MCF 10A (cell line): ENCODE measurements at places on chromosomes 11 and 22.
A peak's percentile ranks its signal among the peaks of the same experiment; 100 is the strongest.

DNA sequence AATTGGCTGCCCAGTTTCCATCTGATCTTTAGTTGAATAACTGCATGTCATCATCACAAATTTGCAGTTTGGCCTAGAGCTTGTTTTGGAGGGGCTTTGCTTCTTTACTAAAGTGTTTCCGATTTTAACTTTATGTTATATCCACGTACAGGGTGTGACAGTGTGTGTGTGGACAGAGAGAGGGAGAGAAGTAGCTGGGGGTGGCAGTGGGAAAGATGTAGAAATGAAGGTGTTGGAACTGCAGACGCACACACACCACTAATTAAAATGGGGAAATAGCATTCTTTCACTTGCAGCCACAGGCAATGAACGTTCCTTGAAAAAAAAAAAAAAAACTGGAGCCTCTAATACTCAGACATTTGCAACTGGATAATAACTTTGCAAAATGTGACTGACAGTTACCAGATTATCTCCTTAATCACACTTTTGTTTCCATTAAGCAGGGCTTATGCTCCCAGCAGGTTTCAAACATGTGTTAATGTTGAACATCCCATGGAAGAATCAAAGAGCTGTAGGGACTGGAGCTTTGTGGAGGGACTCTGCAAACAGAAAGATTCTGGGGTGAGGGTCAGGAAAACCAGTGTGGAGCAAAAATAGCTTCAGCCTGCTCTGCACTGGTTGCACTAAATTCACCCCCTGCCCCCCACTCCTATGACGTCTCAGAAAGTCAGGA is 238.1 kb upstream of the TENM4 start:
- no peak overlapping the region for H3K27ac ChIP-seq
- peaks cover 5% of the 10 kb centered on the region for H3K4me1 ChIP-seq
- peaks cover 10% of the 10 kb centered on the region for H3K27me3 ChIP-seq
- H3K36me3 ChIP-seq, result no peaks in the 10 kb centered on the region

DNA sequence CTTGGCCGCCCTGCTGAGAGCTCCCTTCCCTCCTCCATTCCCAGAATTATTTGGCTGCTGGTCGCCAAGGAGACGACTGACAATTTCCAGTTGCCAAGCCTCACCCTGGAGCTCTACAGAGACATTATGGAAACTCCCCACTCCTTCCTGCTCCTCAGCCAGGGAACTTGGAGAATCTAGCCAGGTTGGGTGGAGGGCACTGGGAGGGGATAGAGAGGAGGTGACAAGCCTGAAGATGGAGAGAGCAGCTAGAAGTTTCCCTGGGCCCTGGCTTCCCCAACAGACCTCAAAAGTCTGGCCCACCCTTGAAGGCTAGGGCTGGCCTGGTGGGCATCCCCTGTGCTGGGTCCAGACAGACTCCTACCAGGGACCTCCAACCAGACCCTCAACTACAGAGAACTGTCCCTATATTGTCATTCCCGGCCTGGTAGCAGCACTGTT is 6.7 kb upstream of the VSIG10L2 start:
- H3K27ac ChIP-seq, result no peak overlapping the region
- DNase-seq, result no peak
- no peaks in the 10 kb centered on the region for H3K27me3 ChIP-seq
- peaks cover 9% of the 10 kb centered on the region for H3K4me1 ChIP-seq
- no peak overlapping the region for H3K4me3 ChIP-seq
- no peaks in the 10 kb centered on the region for H3K36me3 ChIP-seq

GRCh38 chr11:81070948-81071347 is 1630.1 kb upstream of the TENM4 start:
- H3K4me3 ChIP-seq, result no peak overlapping the region
- peaks cover 4% of the 10 kb centered on the region for H3K27me3 ChIP-seq
- H3K36me3 ChIP-seq, result no peaks in the 10 kb centered on the region
- H3K4me1 ChIP-seq, result no peaks in the 10 kb centered on the region
- no peak overlapping the region for H3K27ac ChIP-seq

GRCh38 chr11:64231546-64231945 is 1.2 kb downstream of the DNAJC4 start:
- peak overlapping the region; percentile 77 for H3K4me3 ChIP-seq
- no peak overlapping the region for H3K27ac ChIP-seq
- H3K36me3 ChIP-seq, result peaks cover 5% of the 10 kb centered on the region

DNA sequence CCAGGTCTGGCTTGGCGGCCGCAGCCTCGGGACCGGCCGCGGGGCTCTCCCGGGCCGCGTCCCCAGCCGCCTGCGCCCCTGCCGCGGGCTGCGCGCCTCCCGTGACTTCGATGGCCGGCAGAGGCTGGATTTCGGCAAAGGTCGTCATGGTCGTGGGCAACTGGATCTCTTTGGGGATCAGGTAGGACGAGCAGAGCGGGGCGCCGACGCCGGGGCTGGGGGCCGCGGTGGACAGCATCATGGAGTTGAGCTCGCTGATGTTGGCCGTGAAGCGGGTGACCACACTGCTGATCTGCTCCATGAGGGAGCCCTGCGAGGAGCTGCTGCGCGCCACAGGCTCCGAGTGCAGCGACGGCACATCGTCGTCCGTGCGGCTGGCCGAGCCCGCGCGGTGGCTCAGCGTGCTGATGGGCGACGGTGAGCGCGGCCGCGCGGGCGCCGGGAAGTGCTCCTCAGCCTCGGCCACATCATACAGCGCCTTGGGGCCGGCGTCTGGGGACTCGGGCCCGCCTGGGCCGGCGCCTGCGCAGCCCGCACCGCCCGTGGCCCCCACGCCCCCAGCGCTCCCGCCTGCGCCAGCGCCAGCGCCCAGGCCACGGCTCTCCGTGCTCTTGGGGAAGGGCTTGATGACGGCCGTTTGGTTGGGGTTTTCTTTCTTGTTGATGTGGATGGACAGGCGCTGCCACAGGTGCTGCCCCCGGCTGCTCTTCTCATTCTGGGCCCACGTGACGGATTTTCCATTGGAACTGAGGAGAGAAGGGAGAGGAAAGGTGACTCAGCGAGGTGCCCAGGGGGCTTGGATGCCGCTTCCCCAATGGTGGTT is 171.4 kb upstream of the CTSC start:
- DNase-seq, result no peak
- H3K36me3 ChIP-seq, result no peaks in the 10 kb centered on the region
- H3K4me1 ChIP-seq, result no peaks in the 10 kb centered on the region
- no peaks in the 10 kb centered on the region for H3K27me3 ChIP-seq
- H3K4me3 ChIP-seq, result no peak overlapping the region

DNA sequence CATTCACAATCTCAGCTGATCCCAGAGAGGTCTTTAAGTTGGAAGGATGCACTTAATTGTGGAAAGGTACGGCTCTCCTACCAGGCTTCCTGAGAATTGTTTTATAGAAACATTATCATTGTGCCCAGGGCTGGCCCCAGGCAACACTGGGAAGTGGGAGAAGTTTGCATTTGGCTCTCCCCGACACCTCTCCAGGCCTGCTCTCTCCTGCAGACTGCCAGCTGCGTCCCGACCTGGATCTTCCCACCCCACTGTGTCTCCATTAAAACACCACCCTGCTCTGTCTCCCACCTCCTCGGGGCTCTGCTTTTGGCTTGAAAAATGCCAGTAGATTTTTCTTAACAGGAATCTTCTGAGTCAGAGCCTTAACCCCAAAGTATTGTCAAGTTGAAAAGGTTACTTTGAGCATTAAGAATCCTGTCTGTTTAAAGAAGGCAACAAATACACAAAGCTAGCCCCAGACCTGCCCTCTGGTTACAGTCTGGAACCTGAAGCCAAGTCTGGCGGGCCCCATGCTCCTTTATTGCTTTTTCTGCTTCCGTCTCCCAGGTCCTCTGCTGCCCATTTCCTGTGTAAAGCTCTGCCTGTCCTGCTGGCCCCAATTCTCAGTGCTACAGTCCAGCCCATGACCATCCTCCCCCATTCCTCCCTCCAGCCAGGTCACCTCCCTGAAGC is 530.2 kb downstream of the SOX6 start:
- H3K4me3 ChIP-seq, result no peak overlapping the region
- H3K4me1 ChIP-seq, result peaks cover 5% of the 10 kb centered on the region
- H3K27ac ChIP-seq, result no peak overlapping the region
- no peaks in the 10 kb centered on the region for H3K27me3 ChIP-seq

GRCh38 chr11:71144736-71145135 is 107.6 kb downstream of the SHANK2 start:
- DNase-seq, result no peak
- no peak overlapping the region for H3K27ac ChIP-seq
- no peaks in the 10 kb centered on the region for H3K27me3 ChIP-seq
- no peaks in the 10 kb centered on the region for H3K36me3 ChIP-seq

- H3K4me3 ChIP-seq, result no peak overlapping the region
- no peaks in the 10 kb centered on the region for H3K36me3 ChIP-seq
- H3K27me3 ChIP-seq, result no peaks in the 10 kb centered on the region
- no peak overlapping the region for H3K27ac ChIP-seq
- no peak for DNase-seq
Measured at GRCh38 chr11:10247011-10247410, 47.0 kb downstream of the SBF2 start.

DNA sequence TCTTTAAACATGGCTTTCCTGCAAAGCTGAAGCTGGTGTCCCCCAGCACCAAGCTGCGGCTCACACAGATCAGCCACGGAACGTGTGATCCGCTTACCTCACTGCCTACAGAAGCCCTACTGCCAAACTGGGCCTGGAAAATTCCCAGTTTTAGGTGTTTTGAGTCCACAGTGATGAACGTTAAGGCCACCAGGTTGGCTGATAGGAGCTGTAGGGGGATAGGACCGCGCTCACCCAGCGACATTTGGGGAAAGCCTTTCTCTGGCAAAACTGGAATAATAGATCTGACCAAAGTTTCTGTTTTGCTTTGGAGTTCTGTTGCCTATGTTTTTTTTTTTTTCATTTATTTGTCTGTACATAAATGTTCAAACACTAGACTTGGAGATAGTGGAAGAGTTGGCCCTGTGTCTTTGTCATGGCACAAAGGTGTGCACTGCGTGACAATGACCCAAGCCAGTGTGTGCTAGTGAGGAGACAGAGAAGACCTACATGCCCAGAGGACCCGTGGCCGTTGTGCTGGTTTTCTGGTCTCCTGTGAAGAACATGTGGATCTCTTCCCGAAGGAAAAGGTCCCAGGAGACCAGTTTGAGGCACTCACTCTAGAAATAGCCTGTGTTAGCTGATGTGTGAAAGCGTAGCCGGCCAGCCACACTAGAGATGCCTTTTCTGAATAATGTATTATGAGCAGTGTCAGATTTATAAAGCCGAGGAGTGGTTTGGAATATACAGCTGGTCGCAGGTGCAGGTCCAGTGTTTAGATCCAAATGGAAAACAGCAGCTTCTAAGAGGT is 15.0 kb downstream of the ASPHD2 start:
- no peak overlapping the region for H3K27ac ChIP-seq
- no peaks in the 10 kb centered on the region for H3K36me3 ChIP-seq
- H3K4me3 ChIP-seq, result no peak overlapping the region
- no peaks in the 10 kb centered on the region for H3K4me1 ChIP-seq

GRCh38 chr11:30485222-30485621 is 100.9 kb downstream of the MPPED2 start:
- no peak for DNase-seq
- H3K36me3 ChIP-seq, result no peaks in the 10 kb centered on the region
- peaks cover 9% of the 10 kb centered on the region for H3K4me1 ChIP-seq
- H3K4me3 ChIP-seq, result no peak overlapping the region
- H3K27ac ChIP-seq, result no peak overlapping the region

DNA sequence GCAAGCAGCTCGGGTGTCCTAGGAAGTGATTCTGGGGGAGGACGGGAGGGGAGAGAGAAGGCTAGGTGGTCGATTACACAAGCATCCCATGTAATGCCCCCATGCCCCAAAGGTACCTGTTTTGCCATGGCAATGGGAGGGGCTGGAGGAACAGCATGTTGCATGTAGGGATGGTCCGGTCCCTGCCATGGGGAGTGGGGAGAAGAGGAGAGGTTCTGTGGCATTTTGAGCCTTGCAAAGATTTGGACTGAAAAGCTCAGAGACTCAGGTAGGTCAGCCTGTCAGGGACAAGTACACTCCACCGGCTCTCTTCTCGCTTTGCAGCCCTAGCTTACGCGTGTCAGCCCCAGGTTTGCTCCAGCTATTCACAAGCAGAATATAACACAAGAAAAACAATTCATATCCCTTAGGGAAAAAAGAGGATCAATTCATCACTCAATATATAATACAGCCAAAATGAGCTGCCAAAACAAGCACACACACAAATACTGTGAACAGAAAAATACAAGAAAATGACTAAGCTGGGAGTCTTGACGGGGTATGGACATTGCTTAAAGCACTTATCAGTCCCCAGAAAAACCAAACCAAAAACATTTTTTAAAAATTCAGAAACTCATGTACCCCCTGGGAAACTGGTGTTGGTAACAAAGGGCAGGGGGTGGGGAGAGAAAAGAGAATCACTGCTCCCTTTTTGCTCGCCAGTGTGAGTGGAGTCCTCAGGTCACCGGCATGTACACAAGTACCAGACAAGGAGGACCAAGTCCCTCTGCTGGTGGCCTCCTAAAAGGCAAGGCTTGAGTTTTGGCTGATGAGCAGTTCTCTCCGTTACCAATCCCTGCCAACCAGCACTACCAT is 21.6 kb downstream of the APOL5 start:
- no peak for DNase-seq
- H3K27me3 ChIP-seq, result no peaks in the 10 kb centered on the region
- H3K4me3 ChIP-seq, result no peak overlapping the region
- peaks cover 76% of the 10 kb centered on the region for H3K36me3 ChIP-seq

GRCh38 chr22:40385036-40385782 is 14.8 kb downstream of the SGSM3 start:
- H3K4me1 ChIP-seq, result peaks cover 6% of the 10 kb centered on the region
- no peaks in the 10 kb centered on the region for H3K27me3 ChIP-seq
- DNase-seq, result no peak
- H3K4me3 ChIP-seq, result no peak overlapping the region
- H3K36me3 ChIP-seq, result peaks cover 11% of the 10 kb centered on the region
- no peak overlapping the region for H3K27ac ChIP-seq

DNA sequence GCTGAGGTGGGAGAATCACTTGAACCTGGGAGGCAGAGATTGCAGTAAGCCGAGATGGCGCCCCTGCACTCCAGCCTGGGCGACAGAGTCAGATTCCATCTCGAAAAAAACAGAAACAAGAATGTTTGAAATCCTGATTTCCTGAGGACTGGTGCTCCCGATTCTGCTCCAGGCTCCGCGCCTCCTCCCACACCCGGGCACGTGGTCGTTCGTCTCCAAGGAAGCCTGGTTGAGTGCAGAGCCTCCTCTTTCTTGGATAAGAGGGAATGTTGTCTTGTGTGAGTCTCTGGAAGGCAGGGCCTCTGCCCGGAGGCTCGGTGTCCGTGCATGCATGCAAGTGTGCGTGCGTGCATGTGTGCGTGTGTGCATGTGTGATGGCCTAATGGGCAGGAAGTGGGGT is 30.1 kb downstream of the BRSK2 start:
- H3K36me3 ChIP-seq, result peaks cover 7% of the 10 kb centered on the region
- no peak for DNase-seq
- no peak overlapping the region for H3K27ac ChIP-seq
- H3K4me1 ChIP-seq, result no peaks in the 10 kb centered on the region
- no peaks in the 10 kb centered on the region for H3K27me3 ChIP-seq
- H3K4me3 ChIP-seq, result no peak overlapping the region
